ENCODE measurements at places on chromosomes 6 and 20.

GRCh38 chr6:32932132-32932868, 8.5 kb downstream of the HLA-DMB start:
- DNase-seq = no peak

- no peak for DNase-seq
Observed at GRCh38 chr6:74280130-74280692, 584.2 kb downstream of the CD109 start.

GRCh38 chr20:59439243-59439642, 138.8 kb downstream of the EDN3 start:
- no peak for DNase-seq

DNA sequence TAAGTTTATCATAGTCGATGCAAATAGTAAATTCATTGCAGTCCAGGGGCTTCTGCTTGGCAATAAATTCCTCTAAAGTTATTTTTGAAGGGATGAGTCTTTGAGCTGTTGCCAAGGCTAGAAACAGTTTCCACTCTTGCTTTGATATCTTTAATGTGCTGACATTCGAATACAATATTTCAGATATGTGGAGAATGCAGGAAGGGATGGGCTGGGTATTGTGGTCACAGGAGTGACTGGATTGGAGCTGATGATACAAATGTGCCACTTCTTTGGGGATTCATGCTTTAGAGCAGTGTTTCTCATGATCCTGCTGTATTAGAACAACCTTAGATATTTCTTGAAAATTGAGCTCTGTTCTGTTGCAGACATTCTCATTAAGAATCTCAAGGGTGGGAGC, 139.0 kb downstream of the PRDM13 start:
- no peak for DNase-seq

GRCh38 chr6:158027590-158028285, 46.1 kb downstream of the SYNJ2 start:
- no peak for DNase-seq

GRCh38 chr6:150527100-150527499, 72.6 kb upstream of the PLEKHG1 start:
- no peak for DNase-seq

DNA sequence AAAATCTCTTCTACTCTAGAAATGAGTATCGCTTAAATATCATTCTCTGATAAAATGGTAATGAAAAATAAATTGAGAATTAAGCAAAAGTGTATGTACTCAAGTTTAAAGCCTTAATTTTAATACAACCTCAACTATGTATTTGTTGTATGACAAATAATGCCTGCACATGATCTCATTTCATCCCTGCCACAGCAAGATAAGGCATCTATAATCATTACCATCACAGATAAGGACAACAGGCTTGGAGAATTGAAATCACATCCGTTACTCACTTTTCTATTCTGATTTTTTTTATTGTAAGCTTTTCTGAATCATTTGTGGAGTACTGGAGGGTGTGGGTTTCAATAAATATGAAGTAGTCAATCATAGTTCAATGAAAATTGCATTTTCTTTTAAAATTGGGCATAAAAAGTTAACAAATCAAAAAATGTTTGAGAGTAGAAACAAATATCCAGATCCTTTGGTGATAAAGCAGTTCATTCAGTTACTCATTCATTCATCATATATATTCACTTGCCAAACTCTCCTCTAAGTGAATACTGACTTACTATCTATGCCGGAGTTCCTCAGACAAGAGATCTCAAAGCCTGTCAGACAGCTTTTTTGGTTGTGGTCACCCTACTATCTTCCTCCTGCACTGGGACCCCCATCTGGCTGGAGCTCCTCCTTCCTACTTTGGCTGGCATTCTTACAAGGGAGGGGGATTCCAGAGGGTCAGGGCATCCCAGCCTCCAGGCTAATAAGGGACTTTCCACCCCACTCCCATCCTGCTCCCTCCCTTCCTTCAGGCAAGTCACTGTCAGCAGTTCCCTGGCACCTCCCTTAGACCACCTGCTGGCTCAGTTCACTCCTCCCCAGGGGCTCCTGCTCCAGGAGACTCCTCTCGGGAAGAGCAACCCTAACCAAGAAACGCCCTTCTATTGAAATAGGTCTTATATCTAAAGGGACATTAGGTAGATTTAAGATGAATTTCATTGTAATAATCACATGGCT, 118.6 kb downstream of the OGFRL1 start:
- no peak for DNase-seq

GRCh38 chr20:10433014-10433622, 904 bp downstream of the MKKS start:
- no peak for DNase-seq

DNA sequence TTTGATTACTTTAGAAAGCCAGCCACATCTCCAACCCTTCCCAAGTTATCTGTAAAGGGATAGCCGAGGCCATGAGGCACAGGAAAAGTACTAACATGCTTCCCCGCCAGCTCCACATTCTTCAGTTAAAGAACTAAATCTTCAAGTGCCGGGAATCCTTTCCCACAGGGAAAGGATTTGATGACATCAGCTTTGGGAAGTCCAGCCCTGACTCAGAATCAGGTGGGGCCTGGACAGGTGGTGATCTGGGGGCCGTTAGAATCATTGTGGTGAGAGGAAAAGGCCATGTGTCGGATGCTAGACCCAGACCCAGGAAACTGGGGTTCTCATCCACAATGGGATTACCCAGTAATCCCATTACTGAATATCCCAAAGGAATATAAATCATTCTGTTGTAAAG, 580.0 kb downstream of the QKI start:
- DNase-seq = no peak

GRCh38 chr6:134272374-134272773, 45.5 kb downstream of the SGK1 start:
- no peak for DNase-seq

GRCh38 chr6:24935366-24936152, at the start of gene RIPOR2:
RIPOR2 (minus strand) TSS chr6:24935960; CDS start chr6:24935898, 62 bp downstream.
- DNase-seq = no peak

- DNase-seq = no peak
Observed at GRCh38 chr6:17022604-17023003, 79.2 kb upstream of the STMND1 start.

GRCh38 chr6:98142839-98143238, 691.5 kb upstream of the POU3F2 start:
- DNase-seq = no peak

- DNase-seq = no peak
Observed at GRCh38 chr6:170080169-170080827, 210.6 kb downstream of the DLL1 start.

DNA sequence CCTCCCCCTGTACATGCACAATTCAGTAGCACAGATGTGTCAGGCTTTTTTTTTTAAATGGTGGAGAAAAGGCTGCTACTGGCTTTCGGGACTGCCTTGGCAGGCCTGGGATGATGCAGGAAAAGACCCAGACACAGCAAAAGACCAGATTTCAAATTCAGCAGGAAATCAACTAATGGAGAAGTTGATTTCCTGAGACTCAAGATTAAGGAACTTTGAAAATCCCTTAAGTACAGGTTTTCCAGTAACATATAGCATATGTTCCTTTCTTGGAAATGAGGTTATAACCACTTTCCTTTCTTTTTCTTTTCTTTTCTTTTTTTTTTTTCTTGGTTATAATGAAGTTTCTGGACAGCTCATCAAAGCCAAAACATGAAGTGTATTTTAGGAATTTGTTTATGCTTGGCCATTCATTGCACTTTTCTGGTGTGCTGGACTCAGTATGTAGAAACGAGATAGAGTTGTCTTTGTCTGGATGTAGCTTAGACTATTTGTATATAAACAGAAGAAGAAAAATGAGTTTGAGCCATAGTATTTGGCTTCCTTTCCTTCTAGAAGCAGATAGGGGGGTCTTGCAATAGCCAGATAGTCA, 119.4 kb downstream of the SASH1 start:
- DNase-seq = no peak

DNA sequence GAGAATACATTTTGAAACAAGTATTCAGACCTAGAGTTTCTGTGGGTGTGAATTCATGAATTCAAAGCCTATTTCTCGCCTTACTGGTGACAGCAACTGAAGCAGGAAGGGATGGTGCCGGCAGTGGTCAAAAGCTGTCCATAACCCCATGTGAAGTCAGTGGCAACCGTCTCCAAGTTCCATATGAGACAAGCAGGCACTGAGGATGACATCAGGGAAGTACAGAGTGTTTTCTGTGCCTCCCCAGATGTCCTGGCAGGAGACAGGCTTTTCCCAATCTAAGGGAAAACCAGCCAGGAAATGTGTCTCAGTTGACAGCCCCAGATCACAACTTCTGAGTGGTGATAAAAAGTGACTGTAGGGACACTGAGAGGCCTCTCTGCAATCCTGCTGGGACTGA, 66.6 kb downstream of the HIVEP2 start:
- no peak for DNase-seq

GRCh38 chr6:81906709-81907204, 154.3 kb upstream of the TENT5A start:
- no peak for DNase-seq

DNA sequence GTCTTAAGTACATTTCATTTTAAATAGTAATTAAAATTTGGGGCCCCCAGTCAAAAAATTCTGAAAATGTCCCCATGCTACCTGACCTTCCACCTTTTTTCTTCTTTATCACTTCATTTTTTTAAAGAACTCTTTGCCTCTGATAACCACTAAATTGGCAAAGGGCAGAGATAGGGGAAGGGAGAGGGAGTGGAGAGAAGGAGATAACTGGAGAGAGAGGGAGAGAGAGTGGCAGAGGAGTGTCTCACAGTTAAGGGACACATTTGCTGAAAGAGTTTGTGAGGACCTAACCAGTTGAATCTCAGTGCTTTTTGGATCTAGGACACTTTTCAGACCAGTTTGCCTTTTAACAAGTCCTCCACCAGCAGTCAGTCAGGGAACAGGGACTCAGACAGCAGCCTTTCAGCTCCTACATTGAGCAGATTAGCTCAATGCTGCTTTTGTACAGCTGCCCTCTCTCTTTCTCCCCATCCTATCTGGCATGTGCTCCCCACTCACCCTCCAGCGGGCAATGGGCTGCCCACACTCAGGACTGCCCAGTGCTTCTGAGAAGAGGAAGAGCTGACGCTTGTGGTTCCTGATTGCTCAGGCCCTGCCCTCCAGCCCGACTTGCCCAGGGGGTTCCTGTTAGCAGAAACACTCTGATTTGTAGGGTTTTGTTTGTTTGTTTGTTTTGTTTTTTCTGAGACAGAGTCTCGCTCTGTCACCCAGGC, 14.4 kb downstream of the ARMC2 start:
- DNase-seq = no peak

GRCh38 chr6:151481786-151482185, 12.0 kb upstream of the CCDC170 start:
- DNase-seq = no peak

GRCh38 chr6:14417377-14417776, 299.8 kb downstream of the CD83 start:
- DNase-seq = no peak

GRCh38 chr6:170366248-170366960, 59.8 kb downstream of the FAM120B start:
- DNase-seq = peak; percentile 36

DNA sequence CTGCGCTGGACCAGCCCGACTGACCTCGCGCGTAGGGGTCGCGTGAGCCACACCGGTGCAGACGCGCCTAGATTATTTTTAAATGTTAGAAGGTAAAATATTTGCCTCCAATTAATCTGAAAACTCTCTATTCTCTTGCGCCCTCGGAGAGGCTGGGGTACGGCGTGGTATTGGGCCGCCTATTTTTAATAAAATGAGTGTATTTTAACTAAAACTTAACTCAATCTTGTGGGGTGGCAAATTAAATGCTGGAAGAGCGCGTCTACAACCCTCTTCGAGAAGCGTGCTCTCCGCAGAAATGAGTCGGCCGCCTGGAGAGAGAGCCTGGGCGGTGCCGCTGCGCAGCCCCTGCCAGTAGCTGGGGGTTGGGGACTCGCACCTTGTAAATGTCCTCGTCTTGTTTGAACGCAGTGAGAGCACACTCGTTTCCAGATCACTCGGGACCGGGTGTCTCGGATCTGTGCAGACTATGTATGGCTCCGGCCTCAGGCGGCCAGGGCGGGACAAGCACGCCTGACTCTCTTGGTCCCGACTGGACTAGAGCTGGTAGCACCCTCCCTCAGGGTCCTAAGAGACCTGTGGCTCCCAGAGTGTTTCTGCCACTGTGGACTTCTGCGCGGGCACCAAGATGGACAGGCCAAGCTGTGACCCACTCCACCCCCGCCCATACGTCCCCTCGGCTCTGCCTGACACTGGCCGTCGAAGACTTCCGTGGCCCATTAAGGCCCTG, 2.0 kb upstream of the MAFB start:
- no peak for DNase-seq
